Stimulated activated CD4-positive, alpha-beta T cell treated with anti-CD3 and anti-CD28 coated beads, TNF-alpha, amount 100 ng/mL, for 4 hours (primary cell): ENCODE measurements at places on chromosomes 16 and 17.

DNA sequence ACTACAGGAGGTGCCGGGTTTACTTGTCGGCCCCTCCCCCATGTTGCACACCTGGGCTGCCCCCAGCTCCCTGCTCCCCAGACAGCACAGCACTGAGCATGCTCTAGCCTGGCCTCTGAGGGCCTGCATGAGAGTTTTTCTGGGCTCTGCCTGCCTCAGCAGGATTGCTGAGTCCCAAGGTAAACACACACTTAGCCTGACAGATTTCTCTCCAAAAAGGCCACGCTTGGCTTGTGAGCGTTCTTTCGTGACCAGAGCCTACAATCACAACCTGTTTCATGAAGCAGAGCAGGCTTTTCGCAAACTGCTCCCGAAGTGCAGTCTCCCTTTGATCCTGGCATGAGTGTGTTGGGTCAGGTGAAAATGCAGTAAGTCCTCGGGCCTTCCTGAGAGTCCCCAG lies 9.8 kb upstream of the CD300E start:
- no peak for DNase-seq

GRCh38 chr16:15754821-15755534 lies 101.8 kb downstream of the MYH11 start:
- DNase-seq = no peak

DNA sequence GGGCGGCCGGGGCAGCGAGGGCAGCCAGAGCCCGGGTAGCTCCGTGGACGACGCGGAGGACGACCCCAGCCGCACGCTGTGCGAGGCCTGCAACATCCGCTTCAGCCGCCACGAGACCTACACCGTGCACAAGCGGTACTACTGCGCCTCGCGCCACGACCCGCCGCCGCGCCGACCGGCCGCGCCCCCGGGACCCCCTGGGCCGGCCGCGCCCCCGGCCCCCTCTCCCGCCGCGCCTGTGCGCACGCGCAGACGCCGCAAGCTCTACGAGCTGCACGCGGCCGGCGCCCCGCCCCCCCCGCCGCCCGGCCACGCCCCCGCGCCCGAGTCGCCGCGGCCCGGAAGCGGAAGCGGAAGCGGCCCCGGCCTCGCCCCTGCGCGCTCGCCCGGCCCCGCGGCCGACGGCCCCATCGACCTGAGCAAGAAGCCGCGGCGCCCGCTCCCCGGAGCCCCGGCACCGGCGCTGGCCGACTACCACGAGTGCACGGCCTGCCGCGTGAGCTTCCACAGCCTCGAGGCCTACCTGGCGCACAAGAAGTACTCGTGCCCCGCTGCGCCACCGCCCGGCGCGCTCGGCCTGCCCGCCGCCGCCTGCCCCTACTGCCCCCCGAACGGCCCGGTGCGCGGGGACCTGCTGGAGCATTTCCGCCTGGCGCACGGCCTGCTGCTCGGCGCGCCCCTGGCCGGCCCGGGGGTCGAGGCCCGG lies 36.1 kb upstream of the ZC3H18 start:
- peak; percentile 73 for DNase-seq

- DNase-seq = no peak
Observed at GRCh38 chr16:89574681-89575246, 794 bp upstream of the CPNE7 start.

- peak; percentile 17 for DNase-seq
Observed at GRCh38 chr16:50742576-50743200, 802 bp downstream of the CYLD start.

DNA sequence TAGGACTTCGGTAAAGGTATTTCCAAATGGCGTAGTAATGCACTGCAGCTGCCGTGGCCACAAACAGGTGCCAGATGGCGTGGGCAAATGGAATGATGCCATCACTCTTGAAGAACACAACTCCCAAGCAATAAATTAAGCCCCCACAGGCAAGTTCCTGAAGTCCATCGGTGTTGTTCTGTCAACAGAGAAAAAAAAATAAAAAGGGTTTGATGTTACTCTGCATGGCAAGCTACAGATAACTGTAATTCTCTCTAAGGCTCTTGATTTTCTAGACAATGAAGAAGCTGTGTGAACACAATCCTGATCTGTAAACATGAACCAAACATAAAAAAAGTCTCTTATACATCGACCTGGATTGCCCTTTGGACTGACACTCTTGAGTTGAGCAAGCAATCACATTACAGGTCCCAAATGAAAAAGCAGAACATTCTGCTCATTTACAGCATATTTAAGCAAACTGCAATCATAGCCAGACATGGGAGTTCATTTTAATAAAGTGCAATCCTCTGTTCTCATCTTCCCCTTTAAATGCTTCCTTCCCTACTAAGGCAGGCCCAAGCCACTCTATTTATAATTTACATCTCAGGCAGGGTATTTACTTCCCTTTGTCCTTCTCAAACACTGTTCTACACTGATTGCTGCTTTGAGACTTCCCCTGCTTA lies 27.1 kb downstream of the MMD start:
- no peak for DNase-seq

DNA sequence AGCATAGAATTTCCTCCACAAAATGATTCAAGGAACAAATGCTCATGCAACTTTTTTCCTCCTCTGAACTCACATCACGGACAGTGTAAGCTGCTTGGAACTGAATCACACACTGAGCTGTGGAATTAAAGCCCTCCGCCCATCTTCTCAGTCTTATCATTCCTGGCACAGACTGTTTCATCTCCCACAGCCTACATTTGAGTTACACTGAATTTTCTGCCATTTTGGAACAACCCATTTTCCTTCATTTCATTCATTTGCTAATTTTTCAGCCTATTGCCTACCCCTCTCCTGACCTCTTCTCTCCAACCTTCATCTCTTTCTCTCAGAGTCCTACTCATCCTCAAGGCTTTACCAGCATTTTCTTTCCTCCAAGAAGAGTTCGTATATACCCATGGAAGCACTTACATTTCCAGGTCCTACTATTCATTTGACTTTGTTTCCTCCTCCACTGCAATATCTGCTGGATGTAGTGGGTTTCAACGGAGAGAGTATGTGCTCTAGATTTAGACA lies 39.1 kb upstream of the TOM1L1 start:
- DNase-seq = no peak

GRCh38 chr17:65139101-65139764 lies 2.1 kb downstream of the RGS9 start:
- DNase-seq = no peak

- DNase-seq = no peak
Observed at GRCh38 chr16:75916451-75916850, 190.2 kb upstream of the CPHXL start.

GRCh38 chr17:15321556-15322251 lies 19.7 kb downstream of the TEKT3 start:
- no peak for DNase-seq

DNA sequence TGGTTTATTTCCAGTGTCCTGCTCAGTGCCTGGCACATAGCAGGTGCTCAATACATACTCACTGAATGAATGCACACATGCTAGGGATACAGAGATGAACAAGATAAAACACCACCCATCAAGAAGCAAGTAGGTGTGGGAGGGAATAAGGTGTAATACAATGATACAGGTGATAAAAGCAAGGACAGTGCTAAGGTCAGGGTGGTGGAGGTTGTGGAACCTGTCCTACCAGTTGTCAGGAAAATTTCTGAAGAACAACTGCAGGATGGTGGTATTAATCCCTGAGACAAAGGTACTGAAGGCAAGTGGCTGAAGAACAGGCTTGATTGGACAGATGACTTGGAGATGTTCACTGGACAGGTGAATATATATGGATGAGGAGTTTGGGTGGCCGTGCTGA lies 1.8 kb downstream of the KNOP1 start:
- DNase-seq = no peak
